Left renal cortex interstitium (tissue), 4 donors: ENCODE measurements at places on chromosomes 4 and X. TPM values are rescaled to one million over a fixed set of nuclear protein-coding genes. Genes with fewer than 3 reads are reported as not detected.

DNA sequence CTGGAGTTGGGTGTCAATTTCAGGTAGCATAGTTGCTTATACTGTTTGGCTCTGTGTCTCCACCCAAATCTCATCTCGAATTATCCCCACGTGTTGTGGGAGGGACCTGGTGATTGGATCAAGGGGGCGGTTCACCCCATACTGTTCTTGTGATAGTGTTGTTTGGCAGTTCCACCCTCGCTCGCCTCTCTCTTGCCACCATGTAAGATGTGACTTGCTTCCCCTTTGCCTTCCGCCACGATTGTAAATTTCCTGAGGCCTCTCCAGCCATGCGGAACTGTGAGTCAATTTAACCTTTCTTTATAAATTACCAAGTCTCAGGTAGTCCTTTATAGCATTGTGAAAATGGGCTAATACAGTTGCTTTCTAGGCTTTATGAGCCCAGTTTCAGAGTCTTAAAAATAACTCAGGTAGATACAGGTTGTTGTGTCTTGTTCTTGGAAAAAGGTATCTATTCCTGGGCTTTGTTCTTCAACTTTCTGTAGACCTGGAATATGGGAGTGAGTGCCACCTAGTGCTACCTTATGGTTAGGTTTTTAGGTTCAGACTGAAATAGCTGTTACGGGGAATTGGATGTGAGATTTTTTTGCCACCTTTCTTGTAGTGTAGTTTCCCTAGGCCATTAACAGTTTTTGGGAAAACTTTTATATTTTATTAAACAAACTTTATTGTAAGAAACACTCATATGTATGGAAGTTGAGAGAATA is 15.6 kb downstream of the PGK1 start:
- DNase-seq = no peak

DNA sequence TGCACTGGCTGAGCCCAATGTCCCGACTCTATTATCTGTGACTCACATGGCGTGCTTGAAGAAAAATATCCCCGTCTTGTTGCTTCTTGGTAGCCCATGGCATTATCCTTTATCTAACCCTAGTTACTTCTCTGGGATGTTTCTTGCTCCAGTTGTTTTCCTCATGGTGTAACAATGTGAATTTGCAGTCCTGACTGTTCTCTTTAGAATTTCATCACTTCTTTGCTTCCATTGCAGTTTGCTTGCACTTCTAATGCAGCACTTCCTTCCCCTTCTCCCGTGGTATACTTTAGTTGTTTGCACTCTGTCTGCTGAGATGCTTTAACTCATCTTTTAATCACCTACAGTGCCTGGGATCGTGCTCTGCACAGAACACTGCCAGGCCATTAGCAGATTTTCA is 126.9 kb downstream of the MAML3 start:
- no peak for DNase-seq

DNA sequence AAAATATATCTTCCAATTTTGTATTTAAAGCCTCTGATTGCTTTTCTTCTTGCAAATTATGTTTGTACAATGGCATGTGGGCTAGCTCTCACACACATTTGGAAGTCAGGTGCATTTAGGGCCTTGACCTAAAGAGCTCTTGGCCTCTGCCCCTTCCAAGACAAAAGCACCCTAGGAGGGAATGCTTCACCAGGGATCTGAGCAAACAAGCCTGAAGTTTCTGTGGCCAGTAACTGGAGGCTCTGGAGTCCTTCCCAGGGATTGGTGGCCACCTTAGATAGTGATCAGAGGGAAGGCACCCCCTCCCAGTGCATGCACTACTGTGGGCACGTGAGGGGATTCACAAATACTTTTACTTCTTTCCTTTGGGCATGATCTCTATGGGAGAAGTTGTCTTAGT is 60.3 kb upstream of the DIPK2B start:
- DNase-seq = no peak

GRCh38 chr4:156495091-156495490 is 476.5 kb downstream of the PDGFC start:
- no peak for DNase-seq

- no peak for DNase-seq
Measured at GRCh38 chr4:158996669-158997074, 106.2 kb upstream of the RAPGEF2 start.

DNA sequence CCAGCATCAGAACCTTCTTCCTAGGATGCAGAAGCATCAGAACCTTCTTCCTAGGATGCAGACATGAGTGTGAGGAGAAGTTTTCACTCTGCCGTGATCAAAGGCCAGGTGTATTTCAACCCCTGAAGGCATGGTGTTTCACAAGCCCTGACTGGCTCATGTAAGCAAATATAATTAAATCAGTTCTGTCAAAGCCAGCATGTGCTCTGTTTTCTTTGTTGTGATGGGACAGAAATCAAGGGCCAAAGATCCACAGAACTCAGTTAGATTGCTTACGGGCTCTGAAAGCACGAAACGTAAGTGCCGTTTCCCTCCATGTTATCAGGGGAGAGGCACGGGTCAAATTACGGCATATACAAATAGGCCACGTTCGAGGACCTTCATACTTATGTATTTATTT is 32.0 kb upstream of the CLDN24 start:
- DNase-seq = no peak

DNA sequence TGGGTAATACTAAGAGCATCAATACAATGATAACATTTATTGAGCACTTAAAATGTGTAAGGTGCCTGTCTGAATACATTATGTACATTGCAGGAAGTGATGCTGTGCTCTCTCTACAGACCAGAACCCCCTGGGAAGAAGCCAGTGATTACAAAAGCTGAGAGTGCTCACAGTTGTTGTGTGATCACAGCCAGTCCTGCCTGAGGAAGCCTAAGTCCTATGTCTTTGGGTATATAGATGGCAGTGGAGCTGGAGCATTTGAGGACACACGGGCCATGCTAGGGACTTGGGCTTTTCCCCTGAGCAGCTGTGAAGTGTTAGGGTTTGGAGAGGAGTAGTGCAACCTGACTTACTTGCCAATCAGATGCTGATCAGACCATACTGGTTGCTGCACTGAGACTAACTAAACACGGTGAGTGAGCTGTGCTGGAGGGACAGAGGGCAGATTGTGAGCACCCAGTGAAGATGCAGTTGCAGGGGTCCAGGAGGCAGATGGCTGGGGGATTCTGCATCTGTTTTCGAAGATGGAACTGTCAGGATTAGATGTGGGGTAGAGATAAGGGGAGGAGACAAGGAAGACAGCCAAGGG is 60.8 kb upstream of the TBC1D14 start:
- DNase-seq = no peak

DNA sequence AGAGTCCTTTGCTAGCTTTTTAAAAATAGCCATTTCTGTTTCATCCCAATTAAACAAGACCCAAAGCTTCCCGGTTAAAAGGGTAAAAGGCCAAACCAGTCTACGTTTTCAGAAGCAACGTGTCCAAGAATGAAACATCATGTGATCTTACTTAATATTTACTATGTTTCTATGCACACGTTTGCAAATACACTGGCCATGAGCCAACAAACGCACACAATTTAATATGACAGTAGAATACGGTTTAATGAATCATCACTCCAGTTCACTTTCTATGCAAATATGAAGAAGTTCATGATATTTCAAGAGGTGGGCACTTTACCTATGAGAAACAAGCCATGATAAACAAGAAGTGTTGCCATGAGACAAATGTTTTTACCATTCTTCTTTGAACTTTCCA is 4.3 kb downstream of the NR0B1 start:
- DNase-seq = no peak

GRCh38 chr4:156975686-156976085 is 4.1 kb upstream of the PDGFC start:
- DNase-seq = no peak

- no peak for DNase-seq
Measured at GRCh38 chrX:107707866-107708265, 67.7 kb downstream of the TSC22D3 start.

DNA sequence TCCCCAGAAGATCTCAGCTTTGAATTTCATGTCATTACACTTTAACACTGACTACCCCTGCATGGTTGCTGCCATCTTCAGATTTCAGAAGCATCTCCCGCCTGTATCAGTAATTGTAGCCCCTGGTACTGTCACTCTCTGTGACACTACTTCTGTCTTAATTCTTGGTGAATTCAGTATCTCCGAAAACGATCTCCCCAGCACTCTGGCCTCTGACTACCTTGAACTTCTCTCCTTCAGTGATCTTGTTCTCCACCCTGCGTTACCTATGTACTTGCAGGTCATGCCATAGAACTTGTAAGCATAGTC is 53.8 kb upstream of the ABCG2 start:
- no peak for DNase-seq

DNA sequence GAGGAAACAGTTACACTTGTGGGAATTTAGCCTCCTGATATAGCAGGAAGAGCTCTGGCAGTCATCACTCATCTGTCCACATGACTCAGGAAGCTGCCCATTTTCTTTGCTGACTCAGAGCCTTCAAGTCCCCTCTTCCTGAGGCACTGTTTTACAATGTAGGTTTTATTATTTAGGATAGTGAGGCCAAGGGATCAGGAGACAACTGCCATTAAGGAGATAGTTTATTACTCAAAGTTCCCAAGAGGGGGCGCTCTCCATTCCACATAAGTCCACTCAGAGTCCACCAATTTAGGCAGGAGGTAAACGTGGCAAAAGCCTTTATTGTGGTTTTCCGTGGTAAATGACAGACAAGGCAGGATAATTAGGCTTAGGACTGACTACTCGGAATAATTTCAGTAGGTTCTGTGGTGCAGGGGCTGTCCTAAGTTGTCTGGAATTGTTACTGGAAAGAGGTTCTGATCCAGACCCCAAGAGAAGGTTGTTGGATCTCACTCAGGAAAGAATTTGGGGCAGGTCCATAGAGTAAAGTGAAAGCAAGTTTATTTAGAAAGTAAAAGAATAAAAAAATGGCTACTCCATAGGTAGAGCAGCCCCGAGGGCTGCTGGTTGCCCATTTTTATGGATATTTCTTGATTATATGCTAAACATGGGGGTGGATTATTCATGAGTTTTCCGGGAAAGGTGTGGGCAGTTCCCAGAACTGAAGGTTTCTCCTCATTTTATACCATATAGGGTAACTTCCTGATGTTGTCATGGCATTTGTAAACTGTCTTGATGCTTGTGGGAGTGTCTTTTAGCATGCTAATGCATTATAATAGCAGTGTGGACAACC is 96.0 kb upstream of the RAB40AL start:
- no peak for DNase-seq

- no peak for DNase-seq
Measured at GRCh38 chr4:158211222-158211621, 936 bp downstream of the TMEM144 start.

GRCh38 chr4:16573206-16573605 is 325.2 kb downstream of the LDB2 start:
- no peak for DNase-seq

- DNase-seq = no peak
Measured at GRCh38 chrX:120302434-120302833, 8.8 kb downstream of the TMEM255A start.

- no peak for DNase-seq
Measured at GRCh38 chr4:184293552-184293951, 75.9 kb upstream of the ENPP6 start.

DNA sequence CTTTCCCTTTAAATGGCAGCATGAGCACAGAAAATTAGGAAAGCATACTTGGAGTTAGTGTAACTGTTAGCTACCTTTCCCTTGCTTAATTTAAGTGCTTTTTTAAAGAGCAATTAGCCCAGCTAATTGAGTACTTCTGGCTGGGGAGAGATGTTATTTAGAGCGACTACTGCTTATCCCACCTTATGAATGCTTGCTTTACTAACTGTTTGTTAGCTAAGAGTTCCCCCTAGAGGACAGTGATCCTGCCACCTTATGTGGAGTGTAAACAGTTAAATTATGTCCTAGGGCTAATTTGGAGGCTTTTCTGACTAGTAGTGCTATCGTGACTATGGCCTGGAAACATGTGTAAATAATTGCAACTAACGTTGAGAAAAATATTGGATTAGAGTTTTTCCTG is 909.4 kb downstream of the FSTL5 start:
- no peak for DNase-seq

GRCh38 chrX:20362268-20363267 is 95.9 kb upstream of the RPS6KA3 start:
- no peak for DNase-seq

- DNase-seq = no peak
Measured at GRCh38 chrX:25618248-25618647, 519.9 kb upstream of the MAGEB18 start.

- no peak for DNase-seq
Measured at GRCh38 chrX:103215425-103215991, 600 bp downstream of the BEX4 start.

GRCh38 chr4:55993994-55994663 is 45.4 kb downstream of the CEP135 start:
- DNase-seq = no peak

DNA sequence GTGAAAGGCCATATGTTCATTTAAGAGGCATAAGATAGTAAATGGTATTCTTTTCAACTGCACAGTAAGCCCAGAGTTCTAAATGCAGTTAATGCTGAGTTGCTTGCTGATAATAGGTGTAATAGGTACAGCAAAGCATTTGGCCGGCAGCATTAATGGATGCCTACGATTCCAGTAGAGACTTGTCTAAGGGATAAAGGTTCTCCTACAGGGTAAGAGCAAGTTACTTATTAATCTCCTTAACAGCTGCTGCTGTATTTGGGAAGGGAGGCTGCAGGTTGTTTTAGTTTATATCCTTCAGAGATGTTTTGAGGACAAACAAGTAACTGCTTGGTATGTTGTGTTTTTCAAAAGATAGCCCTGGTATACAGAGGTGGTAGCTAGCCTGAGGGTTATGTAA is 16.8 kb downstream of the TSPAN7 start:
- no peak for DNase-seq

DNA sequence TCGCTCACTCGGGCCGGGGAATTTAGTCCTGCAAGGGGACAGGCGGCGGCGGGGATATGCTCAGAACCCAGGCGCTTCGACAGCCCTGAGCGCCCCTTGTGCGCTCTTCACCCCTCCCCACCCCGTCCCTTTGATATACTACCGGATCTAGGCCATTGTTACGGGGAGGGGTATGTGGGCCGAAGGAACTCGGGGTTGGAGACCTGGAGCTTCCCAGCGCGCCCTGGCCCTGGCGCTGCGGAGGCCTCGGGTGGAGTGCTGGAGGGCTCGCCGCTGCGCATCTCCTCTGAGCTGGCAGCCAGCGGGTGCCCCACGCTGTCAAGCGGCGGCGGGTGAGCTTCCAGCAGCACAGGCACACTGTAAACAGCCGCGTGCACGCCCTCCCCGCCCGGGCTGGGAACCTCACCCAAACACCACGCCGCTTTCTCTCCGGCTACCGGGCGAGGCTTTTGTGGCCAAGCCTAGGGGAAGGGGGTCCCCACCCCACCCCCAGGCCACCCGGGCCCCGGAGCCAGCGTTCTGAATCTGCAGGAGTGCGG is 54.5 kb upstream of the BCOR start:
- DNase-seq = no peak

GRCh38 chrX:134880866-134881265 is 109.9 kb upstream of the SMIM10 start:
- DNase-seq = no peak

The NUDT10 gene
- polyA plus RNA-seq = 10.1 TPM

The CT55 gene
- polyA plus RNA-seq = 0.17 TPM

The TGIF2LX gene
- not detected for polyA plus RNA-seq

The MTMR8 gene
- 1.7 TPM for polyA plus RNA-seq

The XAGE2 gene
- polyA plus RNA-seq = not detected

The TCEAL6 gene
- polyA plus RNA-seq = 0.32 TPM

The MEPE gene
- not detected for polyA plus RNA-seq

The ALG13 gene
- polyA plus RNA-seq = 53.1 TPM

The ARHGAP4 gene
- 31.2 TPM for polyA plus RNA-seq

The LPAR4 gene
- polyA plus RNA-seq = 19.6 TPM

The GAGE12E gene
- not detected for polyA plus RNA-seq
